Central memory CD8-positive, alpha-beta T cell (primary cell): ENCODE measurements at places on chromosomes 6 and 20.

GRCh38 chr6:155549028-155549798 is 93.6 kb upstream of the NOX3 start:
- DNase-seq = no peak

DNA sequence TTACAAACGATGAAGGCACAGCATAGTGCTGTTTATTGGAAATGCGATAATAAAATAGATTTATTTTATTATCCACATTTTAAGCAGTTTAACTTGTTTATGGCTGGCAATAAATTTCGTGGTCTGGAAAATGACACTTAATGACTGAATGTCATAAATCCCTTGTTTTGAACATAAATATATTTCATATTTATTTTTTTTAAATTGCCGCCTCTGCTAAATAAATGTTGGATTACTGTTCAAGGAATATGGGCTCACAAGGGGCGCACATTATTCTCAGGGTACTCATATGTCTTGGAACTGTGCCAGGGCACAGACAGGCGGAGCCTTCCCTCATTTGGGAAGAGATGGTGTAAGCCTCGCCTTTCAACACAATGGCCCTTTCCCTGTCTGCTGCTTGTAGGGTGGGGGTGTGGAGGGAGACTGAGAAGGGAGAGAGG is 134.3 kb downstream of the PXDC1 start:
- no peak for DNase-seq

DNA sequence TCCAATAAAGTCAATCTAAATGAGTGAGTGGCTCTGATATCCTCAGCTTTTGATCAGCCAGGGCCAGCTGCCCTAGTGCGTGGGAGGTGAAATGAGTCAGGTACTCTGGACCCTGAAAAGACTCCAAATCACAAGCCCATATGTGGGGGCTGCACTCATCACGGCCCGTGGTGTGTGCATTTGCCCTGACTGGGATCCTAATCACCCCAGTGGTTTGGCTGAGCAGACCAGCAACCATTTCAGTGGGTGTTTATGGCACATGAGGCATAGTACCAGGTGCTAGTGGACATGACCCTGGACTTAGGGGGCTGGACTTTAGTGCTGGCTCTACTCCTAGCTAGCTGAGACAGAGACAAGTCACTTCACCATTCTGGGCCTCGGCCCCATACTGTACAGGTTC is 39.4 kb downstream of the SCML4 start:
- no peak for DNase-seq

GRCh38 chr6:70849348-70850069 is 107.4 kb downstream of the B3GAT2 start:
- no peak for DNase-seq

DNA sequence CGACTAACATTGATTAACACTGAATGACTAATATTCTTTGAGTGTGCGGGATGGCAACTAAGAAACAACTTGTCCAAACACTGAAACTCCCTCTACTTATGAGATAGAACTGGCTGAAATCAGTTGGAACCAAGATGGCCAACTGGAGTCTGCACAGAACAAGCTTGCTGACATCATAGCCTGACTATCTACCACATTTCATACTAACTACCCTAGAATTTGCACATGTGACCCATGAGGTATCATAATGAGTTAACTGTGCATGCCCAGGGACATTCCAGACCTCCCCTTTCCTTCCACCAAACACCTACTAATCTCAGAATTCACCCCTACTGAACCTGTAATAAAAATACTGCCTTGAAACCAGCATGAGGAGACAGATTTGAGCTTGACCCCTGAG is 43.2 kb downstream of the PHIP start:
- DNase-seq = no peak

DNA sequence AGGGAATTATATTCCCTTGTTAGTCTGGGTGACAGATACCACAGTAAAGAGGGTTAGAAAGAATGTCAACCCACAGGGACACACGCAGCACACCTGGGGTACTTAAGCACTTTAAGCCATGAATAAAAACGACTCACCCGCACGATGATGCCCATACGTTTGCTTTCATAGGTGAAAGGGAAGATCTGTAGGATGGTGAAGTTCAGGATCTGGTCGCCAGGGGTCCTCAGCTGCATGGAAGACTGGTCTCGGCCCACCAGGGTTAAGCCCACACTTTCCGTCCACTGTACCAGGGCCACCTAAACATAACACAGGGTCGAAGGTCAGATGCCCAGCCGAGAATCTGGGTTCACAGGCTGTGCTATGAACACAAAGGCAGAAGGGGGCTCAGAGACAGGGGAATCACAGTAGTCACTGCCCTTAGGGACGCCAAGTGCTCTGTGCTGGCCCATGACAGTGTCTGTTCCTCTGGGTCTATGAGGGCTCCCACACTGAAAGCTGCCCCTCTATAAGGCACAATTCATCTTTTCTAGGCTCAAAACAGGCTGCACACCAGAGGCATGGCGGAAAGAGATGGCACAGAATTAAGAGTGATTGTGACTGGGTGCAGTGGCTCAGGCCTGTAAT is 96.8 kb upstream of the NFATC2 start:
- peak; percentile 37 for DNase-seq

DNA sequence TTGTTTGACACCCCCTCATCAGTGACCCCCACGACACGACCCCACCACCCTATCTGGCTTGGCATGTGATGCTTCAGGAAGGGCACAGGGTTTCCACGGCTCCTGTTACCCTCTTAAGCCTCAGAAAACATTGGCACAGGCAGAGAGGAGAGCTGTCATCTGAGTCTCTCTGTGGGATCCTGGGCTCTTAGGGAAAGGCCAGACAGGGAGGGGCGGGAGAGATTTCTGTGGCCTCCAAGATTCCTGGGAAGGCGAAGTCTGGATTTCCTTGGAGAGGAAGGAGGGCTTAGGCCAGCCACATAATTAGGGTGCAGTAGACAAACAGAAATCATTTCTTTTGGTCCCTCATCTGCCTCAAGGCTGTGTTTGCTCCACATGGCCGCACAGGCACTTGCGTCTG is 191.6 kb upstream of the SNX9 start:
- no peak for DNase-seq

DNA sequence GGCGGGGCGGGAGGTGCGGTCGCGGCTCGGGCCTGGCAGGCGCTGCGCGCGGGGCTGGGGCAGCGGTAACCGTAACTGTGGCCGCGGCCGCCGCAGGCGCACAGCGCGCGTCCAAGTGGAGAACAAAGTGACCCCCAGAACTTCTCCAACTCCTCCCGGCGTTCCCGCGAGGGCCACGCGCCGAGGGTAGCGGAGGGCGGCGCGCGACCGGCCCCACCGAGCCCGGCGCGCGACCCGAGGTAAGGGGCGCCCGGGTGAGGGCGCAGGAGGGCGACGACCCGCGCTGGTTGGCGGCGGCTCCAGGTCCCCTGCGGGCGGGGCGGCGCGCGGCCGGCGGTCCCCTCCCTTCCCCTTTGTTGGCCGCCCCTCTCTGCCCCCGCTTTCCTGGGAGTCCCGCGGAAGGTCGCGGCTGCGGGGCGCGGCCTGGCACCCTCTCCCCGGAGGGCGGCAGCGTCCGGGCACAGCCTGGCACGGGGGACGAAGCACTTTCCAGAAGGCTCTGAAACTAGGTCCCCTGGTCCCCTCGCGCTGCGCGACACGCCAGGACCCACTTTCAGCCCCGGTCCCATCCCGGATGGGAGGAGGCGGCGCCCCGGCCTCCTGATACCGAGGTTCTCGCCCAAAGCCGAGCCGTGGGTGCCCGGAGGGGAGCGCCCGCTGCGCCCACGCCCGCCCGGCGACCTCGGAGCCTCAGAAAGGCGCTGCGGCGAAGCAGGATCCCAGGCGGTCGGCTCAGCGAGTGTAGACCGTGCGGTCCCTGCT is at the start of gene TIAM2:
TIAM2 (plus strand) TSS at position 62 of the 762 bp plus-strand sequence. CDS start 133,909 bp downstream, outside the sequence.
- DNase-seq = no peak

GRCh38 chr6:25503686-25504085 is 148.3 kb upstream of the SCGN start:
- DNase-seq = no peak

GRCh38 chr6:130836055-130836640 is 8.9 kb downstream of the SMLR1 start:
- DNase-seq = no peak

- DNase-seq = no peak
Observed at GRCh38 chr20:63160641-63161175, 55.2 kb downstream of the YTHDF1 start.

DNA sequence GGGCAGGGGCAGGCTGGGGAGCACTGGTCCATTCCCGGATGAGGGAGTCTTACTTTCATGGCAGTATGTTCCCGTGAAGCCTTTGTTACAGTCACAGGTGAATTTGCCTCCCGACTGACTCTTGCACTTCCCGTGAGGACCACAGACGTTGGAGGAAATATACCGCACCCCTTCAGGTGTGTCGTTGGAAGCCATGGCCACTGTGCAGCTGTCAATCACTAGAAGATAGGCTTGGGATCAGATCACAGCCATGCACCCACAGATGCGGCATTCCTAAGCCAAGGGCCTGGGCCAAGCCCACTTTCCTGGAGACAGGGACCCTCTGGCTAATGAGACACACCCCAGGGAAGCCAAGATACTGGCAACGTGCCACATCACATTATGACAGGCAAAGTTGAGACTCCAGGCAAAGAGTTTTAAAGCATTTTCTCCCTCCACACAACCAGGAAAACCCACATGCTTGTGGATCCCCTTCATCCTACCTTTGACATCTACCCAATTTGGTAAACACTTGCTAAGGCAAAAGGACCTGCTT is 26.8 kb downstream of the JAG1 start:
- DNase-seq = no peak

- DNase-seq = no peak
Observed at GRCh38 chr20:37504404-37505096, 16.5 kb upstream of the NNAT start.

DNA sequence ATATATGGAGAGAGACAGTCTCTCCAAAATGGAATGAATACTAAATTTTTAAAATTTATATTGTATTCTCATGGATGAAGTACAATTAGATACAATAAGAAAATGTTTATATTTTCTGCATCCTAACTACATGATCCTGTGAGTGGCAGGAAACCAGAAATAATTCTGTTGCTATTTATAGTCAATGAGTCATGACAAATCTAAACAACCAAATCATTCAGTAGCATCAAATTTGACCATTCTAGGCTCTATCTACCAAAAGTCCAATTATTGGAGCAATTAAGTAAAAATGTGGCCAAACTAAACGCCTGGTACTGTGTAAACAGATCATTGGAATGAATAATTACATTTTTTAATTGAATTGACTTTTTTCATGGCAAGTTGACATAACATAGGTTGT is 959.8 kb downstream of the EPHA7 start:
- no peak for DNase-seq

- no peak for DNase-seq
Observed at GRCh38 chr20:59361411-59361810, 61.0 kb downstream of the EDN3 start.

DNA sequence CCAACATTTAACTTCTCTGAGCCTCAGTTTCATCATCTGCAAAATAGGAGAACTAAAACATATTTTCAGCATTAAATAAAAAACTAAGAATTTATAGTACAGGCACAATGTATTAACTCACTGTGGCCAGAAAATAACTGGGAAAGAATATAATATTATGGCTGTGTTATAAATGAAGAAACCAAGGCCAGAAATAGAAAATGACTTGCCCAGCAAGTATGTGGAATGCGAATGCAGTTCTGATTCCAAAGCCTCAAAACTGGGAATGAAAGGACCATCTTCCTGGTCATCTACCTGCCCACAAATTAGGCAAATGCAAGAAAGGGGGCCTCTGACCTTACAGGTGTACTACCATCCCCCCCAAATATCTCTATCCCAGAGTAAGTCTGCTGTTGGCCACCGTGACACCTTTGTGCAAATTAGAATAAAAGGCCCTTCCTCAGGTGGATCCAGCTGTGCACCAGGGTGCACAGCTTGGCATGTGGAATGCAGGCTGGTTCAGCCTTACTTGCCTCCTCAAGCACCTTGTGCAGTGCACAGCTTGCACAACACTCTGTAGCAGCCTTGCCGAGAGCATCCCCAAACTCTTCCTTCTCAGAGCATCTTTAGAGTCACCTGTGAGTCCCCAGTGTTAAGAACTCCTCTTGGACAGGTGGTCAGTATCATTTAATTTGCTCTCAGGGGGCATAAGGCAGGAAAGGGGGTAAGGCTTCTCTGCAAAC is 4.4 kb downstream of the SLC13A3 start:
- DNase-seq = no peak

DNA sequence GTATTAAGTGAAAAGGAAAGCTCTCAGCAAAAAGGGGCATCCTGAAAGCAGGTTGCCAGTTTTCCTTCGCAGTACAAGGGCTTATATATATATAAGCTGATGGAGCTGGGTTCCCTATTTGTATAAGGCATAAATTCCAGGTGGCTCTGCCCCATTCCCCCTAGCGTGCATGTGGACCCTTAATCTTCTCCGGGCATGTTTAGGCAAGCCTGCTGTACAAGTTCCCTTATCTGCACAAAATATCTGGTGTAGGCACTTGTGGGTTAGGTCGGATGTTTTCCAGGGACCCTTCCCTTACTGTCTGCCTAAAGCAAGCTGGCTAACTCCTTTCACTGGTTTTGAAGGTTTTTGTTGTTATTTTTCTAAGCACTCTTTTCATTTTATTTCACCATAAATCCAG is 140.7 kb downstream of the FUT9 start:
- DNase-seq = no peak

DNA sequence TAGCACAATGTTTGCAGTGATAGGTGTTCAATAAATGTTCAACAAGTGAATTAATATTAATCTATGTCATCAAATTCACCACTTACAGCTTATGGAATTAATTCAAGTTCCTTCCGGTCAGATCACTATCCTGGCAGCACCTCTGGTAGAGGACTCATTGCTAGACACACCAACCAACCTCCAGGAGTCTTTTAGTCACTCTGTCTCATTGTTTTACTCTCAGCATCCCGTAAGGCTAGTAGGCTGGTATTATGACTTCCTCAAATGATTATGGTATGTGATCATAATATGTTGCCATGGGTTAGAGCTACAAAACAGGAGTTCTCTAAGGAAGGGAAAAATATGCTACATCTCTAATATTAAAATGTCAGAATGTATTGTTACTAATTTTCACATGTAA is 21.7 kb upstream of the MMS22L start:
- DNase-seq = no peak

- DNase-seq = no peak
Observed at GRCh38 chr6:110392727-110393126, 22.6 kb downstream of the DDO start.

DNA sequence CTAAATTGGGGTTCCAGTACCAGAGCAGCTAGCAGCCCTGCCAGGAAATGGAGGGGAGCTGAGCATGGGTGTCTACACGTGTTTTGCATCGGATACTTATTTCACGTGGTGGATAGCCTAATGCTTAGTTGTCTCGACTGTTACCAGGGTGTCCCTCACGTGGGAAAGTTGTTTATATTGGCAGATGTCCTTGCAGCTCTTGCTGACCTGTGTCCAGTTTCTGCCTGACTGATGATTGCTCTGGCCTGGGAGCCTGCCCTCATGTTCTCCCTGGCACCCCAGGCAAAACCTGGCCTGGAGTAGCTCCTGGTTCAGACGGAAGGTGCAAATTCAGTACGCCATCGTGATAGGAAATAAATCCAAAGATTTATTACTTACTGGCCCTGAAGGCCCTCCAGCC is 11.8 kb upstream of the FERMT1 start:
- no peak for DNase-seq

- DNase-seq = no peak
Observed at GRCh38 chr6:57224769-57225515, 2.8 kb upstream of the RAB23 start.

GRCh38 chr6:84638286-84638685 is 126.1 kb downstream of the TBX18 start:
- no peak for DNase-seq

GRCh38 chr6:139175389-139175948 is 40.6 kb downstream of the HECA start:
- DNase-seq = no peak

GRCh38 chr20:3167738-3168078 is 5.6 kb downstream of the LZTS3 start:
- DNase-seq = no peak
